ENCODE measurements at places on chromosomes 7 and 10. TPM values are rescaled to one million over a fixed set of nuclear protein-coding genes. Genes with fewer than 3 reads are reported as not detected.

TMEM209 gene
- 35.7 TPM for total RNA-seq

DNA sequence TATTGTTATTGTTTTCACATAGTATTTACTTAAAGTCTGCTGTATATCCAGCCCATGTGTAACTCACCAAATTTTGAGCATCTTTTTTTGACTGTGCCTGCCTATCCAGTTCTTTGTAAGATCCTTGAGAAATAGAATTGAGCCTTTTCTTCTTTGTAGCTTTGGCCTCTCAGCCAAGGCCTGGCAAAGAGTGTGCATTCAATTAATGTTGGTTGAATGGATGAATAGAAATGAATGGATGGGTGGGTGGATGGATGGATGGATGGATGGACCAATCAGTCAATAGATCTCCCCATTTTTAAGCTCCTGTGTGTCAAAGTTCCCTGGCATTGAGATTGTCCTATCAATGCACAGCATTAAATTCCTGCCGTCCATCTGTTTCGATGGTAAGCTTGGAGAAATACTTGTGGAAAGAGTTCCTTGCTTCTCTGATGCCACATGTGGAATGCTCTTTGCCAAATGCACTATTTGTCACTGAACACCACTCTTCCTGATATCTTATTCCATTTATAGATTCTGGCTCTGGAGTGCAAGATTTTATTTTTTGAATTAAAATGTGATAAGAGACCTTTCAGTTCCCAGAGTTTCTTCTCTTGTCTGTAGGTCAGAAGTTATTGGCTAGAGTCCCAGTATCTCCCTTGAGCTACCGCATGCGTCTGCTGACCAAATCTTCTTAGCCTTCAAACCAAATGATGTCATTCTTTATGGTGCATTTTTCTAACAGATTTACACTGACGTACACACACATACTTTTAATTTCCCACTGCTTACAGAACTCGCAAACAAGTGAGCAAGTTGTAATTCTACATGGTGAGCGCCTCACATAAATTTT, 20.7 kb upstream of the ADRB1 start:
- no peak for DNase-seq

DNA sequence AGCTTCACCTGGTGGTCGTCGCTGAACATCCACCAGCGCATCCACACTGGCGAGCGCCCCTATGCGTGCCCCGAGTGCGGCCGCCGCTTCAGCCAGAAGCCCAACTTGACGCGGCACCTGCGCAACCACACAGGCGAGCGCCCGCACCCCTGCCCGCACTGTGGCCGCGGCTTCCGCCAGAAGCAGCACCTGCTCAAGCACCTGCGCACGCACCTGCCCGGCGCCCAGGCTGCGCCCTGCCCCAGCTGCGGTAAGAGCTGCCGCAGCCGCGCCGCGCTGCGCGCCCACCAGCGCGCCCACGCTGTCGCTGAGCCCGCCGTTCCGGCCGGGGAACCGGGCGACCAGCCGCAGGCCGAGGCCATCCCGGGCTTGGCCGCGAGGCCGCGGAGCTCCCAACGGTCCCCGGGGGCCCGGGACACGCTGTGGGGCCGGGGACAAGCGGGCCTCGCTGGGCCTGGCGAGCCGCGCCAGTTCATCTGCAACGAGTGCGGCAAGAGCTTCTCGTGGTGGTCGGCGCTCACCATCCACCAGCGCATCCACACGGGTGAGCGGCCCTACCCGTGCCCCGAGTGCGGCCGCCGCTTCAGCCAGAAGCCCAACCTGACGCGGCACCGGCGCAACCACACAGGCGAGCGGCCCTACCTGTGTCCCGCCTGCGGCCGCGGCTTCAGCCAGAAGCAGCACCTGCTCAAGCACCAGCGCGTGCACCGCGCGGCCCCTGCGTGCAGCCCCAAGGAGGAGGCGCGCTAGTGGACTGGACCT, 18.4 kb downstream of the ZNF775 start:
- DNase-seq = no peak

OR2A25 gene
- total RNA-seq = not detected

GRCh38 chr7:13106513-13106912, 419.1 kb downstream of the ARL4A start:
- no peak for DNase-seq

GRCh38 chr7:74029089-74029785, 1.3 kb downstream of the ELN start:
- DNase-seq = no peak

DNA sequence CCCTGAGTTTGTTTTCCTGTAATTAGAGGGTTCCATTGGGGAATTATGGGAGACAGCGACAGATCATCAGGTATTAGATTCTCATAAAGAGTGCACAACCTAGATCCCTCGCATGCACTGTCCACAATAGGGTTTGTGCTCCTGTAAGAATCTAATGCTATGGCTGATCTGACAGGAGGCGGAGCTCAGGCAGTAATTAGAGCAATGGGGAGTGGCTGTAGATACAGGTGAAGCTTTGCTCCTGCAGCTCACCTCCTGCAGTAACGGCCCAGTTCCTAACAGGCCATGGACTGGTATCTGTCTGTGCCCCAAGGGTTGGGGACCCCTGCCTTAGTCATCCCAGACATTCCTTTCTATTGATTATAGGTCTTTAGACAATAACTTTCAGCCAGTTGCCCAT, 894 bp upstream of the ZSCAN21 start:
- DNase-seq = no peak

Data from activated CD4-positive, alpha-beta memory T cell treated with anti-CD3 and anti-CD28 coated beads, Interleukin-2, amount 10 ng/mL, durations not matched to agents 7 days and 5 days (primary cell).